ENCODE measurements at places on chromosomes 7 and 10.

DNA sequence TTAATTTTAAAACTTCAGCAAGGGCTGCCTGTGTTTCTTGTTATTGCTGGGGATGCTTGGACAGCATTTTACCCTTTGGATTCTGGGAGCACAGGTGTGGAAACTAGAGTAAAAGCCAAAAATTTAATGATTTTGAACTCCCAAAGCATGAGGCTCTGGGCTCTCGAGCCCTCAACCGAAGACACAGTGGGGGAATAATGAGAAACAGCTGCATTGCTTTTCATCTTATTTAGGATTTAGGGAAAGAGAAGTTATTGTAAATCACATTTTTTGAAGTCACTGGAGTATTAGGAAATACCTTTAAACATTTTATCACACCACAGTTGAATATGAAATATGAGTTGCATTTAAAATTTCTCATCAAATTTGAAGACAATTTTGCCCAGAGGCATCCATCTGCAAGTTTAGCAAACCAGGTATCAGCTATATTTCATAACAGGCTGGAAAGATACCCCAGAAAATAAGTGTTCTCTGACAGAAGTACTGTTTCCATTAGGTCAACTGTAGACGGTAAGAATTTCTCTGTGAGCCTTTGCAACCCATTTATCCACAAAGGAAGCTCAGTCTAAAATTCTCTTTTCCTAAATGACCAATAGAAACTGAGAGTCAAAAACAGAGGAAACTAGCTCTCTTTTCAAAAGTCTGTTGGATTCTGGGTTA is 290.6 kb upstream of the PHYHIPL start:
- no peak for DNase-seq

DNA sequence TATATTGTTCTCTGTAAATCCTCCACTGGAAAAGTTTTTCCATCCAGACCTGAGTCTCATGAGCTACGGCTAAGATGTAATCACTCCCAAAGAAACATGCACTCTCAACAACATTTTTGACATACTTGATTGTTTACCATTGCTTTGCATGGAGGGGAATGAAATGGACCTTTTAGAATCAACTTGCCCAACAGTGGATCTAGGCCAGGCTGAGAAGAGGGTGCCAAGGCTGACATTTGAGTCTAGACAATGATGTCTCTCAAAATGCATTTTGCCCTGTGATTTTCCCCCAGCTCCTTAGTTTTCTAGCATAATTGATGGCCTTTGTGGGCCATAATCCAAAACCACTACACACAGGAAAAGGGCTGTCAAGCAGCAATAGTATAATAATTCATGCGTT is 297.9 kb upstream of the KLF6 start:
- no peak for DNase-seq

DNA sequence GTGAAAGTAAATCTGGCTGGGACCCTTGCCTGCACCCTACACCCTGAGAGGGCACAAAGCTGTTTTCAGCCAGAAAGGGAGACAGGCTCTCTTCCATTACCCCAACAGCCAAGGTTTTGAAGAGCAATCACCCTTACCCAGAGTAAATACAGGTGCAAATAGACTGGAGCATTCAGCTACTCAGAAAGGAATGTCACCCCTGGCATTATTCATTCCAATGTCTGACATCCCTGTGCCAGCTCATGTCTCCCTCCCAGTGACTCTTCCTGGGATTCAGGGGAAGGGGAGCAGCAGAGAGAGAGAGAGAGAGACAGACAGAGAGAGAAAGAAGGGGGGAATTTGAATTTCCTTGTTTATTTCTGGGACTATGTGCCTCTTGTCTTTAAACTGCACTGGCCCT is 611.8 kb downstream of the SORCS3 start:
- no peak for DNase-seq

GRCh38 chr10:53403688-53404087 is 631.1 kb upstream of the MBL2 start:
- no peak for DNase-seq

DNA sequence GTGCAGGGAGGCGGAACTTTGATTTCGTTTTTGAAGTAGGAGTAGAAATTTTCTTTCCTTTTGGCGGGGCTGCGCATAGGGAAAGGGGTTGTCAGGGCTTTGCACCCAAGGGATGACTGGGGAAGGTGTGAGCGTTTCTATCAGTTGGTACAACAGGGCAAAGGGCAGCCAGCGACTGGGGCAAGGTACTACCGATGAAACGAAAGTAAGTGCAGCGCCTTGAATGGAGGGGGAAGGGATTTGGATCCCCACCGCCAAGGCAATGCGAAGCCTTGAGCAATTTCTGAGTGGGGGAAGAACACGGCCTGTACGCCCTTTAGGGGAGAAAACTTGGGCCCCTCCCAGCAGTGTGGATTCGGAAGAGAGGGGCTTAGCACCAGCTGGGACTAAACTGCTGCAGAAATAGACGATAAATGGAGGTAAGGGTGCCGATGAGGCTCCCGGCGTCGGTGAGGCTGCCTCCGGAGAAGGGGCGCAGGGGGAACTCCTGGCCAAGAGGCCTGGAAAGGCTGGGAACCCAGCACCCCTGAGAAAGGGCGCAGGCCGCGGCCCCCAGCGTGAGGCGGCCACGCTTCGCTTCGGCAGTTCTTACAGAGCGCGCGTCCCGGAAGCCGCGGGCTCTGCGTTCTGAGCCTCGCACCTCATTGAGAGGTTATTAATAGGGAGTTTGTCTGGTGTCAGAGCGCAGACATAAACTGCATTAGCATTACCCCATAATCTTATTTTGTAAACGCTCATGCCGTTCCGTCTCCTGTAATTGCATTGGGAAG is 10.0 kb upstream of the TLX1 start:
- DNase-seq: no peak

DNA sequence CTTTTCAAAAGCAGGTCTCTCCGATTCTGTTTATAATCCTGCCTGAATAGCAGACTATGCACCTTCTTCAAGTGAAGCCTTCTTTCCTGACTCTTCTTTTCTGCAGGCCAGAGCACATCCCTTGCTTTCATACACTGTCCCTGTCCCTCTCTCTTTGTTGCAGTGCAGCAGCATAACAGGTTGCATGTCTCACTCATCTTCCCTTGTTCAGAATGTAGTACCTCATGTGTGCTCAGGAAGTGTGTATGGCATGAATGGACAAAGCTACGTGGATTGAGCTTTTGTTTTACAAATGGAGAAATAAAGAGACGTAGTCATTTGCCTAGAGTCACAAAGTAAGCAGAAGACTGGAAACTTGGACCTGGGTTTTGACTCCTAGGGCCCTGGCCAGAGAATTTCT is 68.0 kb downstream of the PTPRZ1 start:
- no peak for DNase-seq

DNA sequence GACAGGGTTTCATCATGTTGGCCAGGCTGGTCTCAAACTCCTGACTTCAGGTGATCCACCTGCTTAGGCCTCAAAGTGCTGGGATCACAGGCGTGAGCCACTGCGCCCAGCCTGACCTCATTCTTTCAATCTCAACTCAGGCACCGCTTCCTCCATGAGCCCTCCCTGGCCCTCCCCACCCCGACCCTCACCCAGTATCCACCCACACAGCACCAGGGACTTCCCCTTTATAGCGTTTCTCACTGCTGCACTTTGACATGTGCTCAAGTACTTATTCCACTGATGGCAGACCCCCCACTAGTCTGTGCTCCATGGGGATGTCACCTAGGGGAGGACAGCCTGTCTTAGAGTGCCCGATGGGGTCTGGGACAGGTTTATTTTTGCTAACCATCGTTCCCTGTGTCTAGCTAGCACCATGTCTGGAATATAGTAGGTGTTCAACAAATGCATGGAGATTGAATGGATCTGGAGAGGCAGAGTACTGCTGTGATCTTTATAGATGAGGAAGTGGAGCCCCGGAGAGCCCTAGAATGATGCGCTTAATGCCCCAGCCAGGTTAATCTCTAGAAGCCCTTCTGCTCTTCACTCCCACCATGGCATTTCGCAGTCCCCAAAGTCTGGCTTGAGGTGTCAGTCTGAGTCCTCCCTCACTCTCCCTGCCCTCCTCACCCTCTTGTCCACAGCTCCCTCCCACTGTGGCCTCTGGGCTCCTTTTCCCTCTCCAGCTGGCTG is 258.8 kb downstream of the RPS24 start:
- DNase-seq: no peak

DNA sequence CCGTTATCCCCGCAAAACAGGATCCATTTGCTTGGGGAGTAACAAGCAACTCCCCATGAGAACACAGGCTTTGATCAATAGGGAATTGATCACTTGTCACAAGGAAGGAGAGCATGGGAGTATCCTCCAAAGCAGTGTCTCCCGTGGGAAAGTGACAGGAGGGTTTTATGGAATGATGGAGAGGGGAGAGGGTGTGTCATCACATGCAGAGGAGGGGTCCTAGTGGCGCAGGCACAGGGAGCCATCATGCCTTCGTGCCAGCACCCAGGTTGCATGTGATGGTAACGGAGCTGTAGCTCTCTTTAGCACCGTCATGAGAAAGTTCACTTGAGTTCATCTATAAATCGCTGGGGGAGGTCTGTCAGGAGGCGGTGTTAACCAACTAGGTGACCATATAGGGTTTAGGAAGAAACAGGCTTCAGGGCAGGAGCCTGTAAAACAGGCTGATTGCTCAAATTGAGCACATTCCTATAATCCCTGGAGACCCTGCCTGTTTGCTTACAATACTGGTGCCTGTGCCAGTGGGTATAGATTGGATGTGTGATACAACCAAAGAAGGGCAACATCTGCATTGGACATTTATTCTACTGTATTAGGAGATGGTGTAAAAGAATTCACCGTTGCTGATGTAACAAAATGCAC is 428.5 kb downstream of the GALNT17 start:
- DNase-seq: no peak

- DNase-seq: no peak
Measured at GRCh38 chr10:33052263-33052875, 94.3 kb upstream of the ITGB1 start.

DNA sequence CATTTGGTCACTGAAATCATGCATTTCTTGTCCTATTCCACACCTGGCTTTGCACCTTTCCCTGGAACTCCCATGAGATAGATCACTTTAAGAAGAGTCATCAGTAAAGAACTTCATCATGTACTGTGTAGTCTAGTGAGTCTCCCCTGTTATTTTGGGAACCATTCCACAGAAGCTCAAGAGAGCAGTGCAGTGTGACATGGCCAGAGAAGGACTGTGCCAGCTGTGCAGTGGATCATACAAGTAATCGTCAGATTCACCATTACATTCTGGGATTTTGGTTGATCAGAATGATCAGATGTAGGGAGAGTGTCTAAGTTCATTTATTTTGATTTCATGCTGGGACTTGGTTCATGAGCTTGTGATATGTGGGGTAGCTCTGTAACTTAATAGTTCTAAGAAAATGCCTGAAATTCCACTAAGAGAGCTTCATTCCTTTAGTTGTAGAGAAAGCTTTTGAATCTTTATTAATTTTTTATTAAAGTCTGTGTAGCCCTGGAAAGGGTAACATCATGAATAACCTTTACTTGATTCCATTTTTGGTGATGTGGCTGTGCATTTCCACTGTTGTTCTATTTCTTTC is 166.8 kb downstream of the SUGCT start:
- peak; percentile 8 for DNase-seq

DNA sequence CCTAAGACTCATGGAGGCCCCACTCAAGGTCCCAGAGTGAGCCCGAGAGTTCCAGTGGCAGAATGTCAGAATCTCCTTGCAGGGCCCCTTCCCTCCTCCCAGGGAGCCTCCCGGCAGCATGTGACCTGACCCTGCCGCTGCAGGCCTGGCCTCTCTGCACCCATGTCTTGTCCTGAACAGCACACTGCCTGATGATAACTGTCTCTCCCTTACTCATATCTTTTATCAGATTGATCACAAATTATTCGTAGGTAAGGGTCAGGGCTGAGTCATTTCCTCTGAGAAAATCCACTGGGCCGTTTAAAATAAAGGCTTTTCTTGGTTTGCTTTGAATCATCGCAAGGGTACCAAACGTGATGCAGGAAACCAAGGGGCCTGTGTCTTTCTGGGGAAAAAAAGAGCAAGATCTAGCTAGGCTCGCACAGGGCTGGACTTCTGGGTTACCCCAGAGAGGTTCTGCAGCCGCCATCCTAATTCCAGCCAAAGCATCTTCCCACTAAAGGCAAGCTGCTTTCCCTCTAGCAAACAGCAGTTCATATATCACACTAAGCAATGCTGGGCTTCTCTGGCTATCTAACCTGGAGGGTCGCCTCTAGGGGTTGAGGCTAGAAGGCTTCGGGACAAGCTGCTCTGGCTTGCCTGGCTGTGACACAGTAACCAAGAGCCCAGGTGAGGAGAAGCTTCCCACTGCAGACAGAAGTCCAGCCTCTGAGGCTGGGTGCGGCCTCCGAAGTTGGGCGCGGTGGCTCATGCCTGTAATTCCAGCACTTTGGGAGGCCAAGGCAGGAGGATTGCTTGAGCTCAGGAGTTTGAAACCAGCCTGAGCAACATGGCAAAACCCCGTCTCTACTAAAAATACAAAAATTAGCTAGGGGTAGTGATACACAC is 104.9 kb downstream of the SPDYE5 start:
- peak; percentile 60 for DNase-seq

DNA sequence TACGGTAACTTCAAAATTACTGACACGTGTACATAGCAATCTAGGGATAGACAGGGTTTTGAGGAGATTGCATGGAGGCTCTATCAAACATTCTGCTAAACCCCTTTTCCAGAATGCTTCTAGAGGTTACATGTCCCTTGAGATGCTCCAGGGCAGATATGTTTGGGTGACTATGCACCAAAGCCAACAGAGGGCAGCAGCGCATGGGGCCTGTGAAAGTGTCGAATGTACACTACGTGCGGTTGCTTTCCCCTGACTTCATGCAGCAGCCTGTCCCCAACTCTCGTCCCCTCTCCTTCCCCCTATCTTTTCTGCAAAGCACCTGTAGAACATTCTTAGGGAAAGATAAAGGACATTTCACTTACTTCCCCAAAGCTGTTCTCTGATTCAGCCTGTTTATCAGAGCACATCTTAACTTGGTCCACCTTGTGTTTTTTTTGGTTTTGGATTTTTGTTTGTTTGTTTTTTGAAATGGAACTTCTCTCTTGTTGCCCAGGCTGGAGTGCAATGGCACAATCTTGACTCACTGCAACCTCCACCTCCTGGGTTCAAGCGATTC is 90.2 kb downstream of the UBE3C start:
- DNase-seq: peak; percentile 34

DNA sequence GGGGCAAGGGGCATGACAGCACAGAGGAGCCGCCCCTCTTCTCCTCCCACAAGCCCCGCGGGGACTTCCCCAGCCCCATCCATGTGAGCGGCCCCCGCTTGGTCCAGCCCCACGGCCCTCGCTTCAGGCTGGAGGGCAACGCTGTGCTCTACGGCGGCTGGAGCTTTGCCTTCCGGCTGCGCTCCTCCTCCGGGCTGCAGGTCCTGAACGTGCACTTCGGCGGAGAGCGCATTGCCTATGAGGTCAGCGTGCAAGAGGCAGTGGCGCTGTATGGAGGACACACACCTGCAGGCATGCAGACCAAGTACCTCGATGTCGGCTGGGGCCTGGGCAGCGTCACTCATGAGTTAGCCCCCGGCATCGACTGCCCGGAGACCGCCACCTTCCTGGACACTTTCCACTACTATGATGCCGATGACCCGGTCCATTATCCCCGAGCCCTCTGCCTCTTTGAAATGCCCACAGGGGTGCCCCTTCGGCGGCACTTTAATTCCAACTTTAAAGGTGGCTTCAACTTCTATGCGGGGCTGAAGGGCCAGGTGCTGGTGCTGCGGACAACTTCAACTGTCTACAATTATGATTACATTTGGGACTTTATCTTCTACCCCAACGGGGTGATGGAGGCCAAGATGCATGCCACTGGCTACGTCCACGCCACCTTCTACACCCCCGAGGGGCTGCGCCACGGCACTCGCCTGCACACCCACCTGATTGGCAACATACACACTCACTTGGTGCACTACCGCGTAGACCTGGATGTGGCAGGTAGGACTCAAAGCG is 5.1 kb downstream of the AOC1 start:
- DNase-seq: no peak
